Panc1 (cell line): ENCODE measurements at places on chromosomes 1 and 21. TPM values are rescaled to one million over a fixed set of nuclear protein-coding genes. Genes with fewer than 3 reads are reported as not detected.

Gene VANGL1
- 22.7 TPM for total RNA-seq

Gene ATAD3C
- total RNA-seq, result 10.6 TPM

- no peak for DNase-seq
Measured at GRCh38 chr1:2212532-2213491, 15.3 kb upstream of the SKI start.

- no peak for DNase-seq
Measured at GRCh38 chr1:243980471-243980870, 70.6 kb upstream of the ZBTB18 start.

GRCh38 chr1:201752333-201752732 is 76.6 kb upstream of the IPO9 start:
- no peak for DNase-seq

DNA sequence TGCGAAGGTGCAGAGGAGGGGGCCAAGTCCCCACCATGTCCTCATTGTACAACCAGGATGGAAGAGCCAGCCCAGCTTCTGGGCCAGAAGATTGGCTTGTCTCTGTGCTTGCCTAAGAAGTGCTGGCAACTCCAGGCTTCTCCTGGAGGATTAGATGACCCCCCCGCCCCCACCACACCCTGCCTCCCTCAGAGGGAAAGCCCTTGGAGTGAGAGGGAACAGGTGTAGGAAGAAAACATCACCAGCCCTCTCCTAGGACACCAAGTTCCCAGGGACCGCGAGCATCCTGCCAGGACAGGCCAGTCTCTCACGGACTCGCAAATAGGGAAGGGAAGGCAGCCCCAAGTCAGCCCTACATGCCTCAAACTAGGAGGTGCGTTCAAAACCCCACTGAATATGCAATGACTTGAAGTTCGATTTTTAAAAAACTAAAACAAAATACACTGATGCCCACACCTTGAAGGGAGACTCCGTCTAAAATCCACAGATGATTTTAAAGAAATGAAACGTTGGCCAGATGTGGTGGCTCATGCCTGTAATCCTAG is 20.7 kb upstream of the SLC25A33 start:
- no peak for DNase-seq

- DNase-seq, result no peak
Measured at GRCh38 chr1:213008564-213008963, 7.1 kb downstream of the ANGEL2 start.

Gene MARK1
- total RNA-seq, result not detected

Gene TMEM61
- not detected for total RNA-seq

DNA sequence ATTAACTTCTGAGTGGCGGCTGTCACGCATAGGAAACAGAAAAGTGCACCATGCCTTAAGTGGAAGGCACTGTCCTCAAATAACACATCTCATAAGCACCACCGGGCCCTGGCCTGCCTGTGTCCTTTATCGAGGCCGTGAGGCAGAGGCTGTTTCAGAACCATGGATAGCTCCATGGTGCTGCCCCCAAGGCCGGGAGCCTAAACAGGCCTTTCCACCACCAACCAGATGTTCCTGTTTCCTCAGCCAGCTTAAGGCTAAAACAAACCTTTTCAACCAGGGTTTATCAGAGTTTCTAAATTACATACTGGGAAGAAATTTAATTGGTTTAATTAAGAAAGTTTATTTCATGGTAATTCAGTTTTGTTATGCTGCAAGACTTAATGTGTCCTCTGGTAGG is 114.4 kb downstream of the DMRTA2 start:
- DNase-seq, result no peak
